ENCODE measurements at places on chromosomes 7 and 10.

DNA sequence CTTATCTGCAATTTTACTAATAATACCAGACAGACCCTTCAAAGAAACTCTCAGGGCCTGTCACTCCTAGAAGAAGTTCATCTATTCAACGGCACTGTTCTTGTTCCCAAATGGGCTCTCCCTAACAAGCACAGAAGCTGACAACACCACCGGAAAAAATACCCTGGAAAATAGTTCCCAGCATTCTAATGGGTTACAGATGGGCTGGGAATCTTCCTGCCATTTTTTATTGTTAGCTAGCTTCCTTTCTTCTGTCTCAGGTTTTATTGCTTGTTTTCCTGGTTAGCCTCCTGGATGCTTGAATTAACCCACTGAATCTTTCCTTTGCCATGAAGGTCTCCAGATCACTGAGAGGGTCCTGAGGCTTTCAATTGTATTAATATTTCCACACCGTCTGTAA, 689.8 kb upstream of the NRP1 start:
- peaks cover 4% of the 10 kb centered on the region for H3K27me3 ChIP-seq
- peak overlapping the region; percentile 98 for H3K27ac ChIP-seq
- peaks cover 6% of the 10 kb centered on the region for H3K36me3 ChIP-seq
- H3K4me3 ChIP-seq, result no peak overlapping the region
- DNase-seq, result no peak
- peaks cover 26% of the 10 kb centered on the region for H3K4me1 ChIP-seq

DNA sequence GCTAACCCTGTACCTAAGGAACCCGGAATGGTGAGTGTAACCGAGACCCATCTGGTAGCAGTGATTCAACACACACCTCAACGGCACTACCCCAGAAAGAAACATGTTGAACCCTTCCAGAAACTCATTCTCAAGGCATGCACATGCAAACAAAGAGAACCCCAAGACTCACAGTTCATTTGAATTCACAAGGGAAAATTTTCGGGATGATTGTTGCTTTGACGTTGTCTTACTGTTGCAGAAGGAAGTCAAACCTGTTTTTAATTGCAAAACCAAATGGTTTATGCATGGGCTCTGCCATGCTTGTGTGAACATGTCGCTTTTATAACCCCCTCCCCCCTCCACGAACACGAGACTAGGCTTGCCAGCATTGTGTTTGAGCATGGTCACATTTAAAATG, 539.7 kb downstream of the GATA3 start:
- H3K4me1 ChIP-seq, result no peaks in the 10 kb centered on the region
- peaks cover 35% of the 10 kb centered on the region for H3K27me3 ChIP-seq
- no peak overlapping the region for H3K4me3 ChIP-seq
- H3K36me3 ChIP-seq, result no peaks in the 10 kb centered on the region
- no peak for DNase-seq

- H3K27ac ChIP-seq, result peak overlapping the region; percentile 89
- DNase-seq, result no peak
- H3K27me3 ChIP-seq, result peaks cover 4% of the 10 kb centered on the region
- H3K4me1 ChIP-seq, result peaks cover 40% of the 10 kb centered on the region
Observed at GRCh38 chr10:76382381-76382851, 951.0 kb downstream of the LRMDA start.

DNA sequence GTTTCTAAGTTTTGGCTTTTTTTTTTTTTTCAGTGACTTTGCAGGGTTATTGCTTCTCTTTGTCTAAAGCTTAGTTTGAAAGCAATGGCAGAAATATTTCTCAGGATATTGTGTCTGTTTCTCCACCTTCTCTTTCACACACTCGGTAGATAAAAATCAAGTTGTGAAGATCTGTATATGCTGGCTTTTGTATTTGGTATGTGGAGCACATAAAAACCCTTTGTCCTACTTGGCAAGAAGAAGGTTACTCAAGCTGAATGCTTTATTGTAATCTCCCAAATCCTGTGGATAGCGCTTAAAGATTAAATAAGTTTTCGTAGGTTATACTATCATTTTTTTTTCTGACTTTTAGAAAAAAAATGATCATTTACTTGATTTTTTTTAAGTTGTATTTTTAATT, 172.4 kb downstream of the CDCA7L start:
- H3K27me3 ChIP-seq, result peaks cover 16% of the 10 kb centered on the region
- H3K36me3 ChIP-seq, result no peaks in the 10 kb centered on the region
- DNase-seq, result no peak
- no peak overlapping the region for H3K4me3 ChIP-seq

- peaks cover 5% of the 10 kb centered on the region for H3K27me3 ChIP-seq
- no peak for DNase-seq
- H3K4me1 ChIP-seq, result peaks cover 59% of the 10 kb centered on the region
- H3K36me3 ChIP-seq, result peaks cover 29% of the 10 kb centered on the region
- H3K27ac ChIP-seq, result no peak overlapping the region
Observed at GRCh38 chr10:93397020-93397419, 85.1 kb downstream of the MYOF start.

DNA sequence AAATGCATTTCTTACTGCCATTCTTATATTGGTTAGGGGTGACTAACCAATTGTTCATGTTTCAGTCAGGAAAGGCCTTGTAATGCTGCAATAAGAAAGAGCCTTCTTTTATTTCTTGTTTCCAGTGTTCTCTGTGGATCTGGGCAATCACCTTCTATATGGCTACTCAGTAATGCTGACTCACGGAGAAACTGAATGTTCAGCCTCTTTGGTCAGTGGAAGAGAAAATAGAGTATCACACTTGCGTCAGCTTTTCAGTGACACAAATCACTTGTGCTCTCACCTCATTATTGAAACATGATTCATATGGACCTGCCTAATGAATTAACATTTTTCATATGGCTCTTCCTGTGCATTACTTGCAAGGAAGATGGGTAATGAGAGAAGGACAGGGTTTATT, 243.9 kb upstream of the POT1 start:
- no peak overlapping the region for H3K4me3 ChIP-seq
- H3K4me1 ChIP-seq, result no peaks in the 10 kb centered on the region
- H3K27me3 ChIP-seq, result peaks cover 4% of the 10 kb centered on the region
- no peaks in the 10 kb centered on the region for H3K36me3 ChIP-seq

DNA sequence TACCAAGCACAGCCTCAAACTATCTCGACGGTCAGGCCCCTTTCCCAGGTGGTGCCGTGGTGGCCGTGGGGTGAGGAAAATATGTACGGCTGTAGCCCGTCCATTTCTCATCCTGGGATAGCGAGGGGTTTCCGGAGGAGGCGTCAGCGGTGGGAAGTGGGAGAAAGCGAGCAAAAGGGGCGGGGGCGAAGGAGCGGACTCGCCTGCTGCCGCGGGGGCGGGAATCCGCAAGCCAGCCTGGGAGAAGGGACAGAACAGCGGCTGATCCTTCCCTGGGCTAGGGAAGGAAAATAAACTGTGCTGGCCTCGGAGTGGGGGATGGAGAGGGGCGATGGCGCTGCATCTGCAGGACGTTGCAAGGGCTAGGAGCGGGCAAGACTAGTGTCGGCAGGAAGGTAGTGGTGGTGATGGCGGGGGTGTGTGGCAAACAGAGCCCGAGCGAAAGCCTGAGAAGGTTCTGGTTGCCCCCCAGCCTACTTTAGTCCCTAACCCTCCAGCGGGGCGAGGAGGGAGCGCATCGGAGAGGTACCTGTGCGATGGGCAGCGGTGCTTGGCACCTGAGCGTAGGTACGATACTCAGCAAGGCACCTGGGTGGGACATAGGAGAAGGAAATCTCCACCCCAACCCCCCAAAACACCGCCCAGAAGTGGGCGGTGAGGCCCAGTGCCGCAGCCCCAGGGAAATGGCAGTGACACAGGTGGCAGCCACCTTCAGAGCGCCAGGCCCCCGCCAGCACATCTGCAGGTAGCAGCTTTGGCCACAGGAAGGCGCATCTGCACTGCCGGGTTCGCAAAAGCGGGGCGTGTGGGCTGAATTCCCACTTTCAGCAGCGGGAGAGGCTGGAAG, 49.9 kb upstream of the STEAP1B start:
- peak overlapping the region; percentile 92 for H3K4me3 ChIP-seq
- H3K27me3 ChIP-seq, result peaks cover 38% of the 10 kb centered on the region
- H3K36me3 ChIP-seq, result no peaks in the 10 kb centered on the region
- DNase-seq, result peak; percentile 74
- H3K27ac ChIP-seq, result no peak overlapping the region

DNA sequence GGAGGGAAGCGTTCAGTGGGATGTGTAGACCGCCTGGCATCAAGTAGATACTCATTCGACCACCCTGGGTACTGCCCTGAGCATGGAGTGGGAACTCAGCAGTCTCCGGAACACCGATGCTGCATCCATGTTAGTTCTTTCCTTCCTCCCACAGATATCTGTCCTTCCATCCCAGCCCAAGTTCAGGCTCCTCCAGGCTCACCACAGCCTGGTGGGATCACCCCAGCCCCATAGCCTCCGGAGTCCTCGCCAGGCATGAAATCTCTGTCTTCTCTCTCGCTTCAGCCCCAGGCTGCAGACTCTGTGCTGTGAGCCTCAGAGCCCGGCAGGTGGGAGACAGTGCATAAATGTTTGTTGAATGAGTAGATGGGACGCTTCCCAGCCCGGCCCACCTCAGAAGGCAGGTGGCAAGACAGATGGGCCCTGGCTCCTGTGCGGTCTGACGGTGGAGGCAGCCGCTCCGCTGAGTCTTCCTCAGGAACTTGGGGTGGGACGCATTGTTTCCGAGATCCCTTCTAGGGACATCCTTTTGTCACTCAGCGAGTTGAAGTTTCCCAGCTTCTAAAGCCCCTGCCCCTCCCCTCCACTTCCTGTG, 42.9 kb downstream of the ELFN1 start:
- H3K36me3 ChIP-seq, result peaks cover 57% of the 10 kb centered on the region
- H3K4me1 ChIP-seq, result peaks cover 50% of the 10 kb centered on the region
- no peak for DNase-seq
- no peaks in the 10 kb centered on the region for H3K27me3 ChIP-seq
- no peak overlapping the region for H3K27ac ChIP-seq

GRCh38 chr7:27398851-27399250, 156.2 kb downstream of the EVX1 start:
- H3K27me3 ChIP-seq, result peaks cover 19% of the 10 kb centered on the region
- DNase-seq, result no peak
- H3K4me1 ChIP-seq, result peaks cover 28% of the 10 kb centered on the region
- no peak overlapping the region for H3K4me3 ChIP-seq
- no peaks in the 10 kb centered on the region for H3K36me3 ChIP-seq

GRCh38 chr10:59807629-59808620, 54.7 kb upstream of the MRLN start:
- no peak for DNase-seq
- H3K36me3 ChIP-seq, result peaks cover 69% of the 10 kb centered on the region
- no peak overlapping the region for H3K27ac ChIP-seq
- H3K4me3 ChIP-seq, result no peak overlapping the region
- H3K27me3 ChIP-seq, result no peaks in the 10 kb centered on the region

GRCh38 chr10:28426392-28427159, 106.3 kb upstream of the WAC start:
- H3K27me3 ChIP-seq, result peaks cover 2% of the 10 kb centered on the region
- H3K4me1 ChIP-seq, result no peaks in the 10 kb centered on the region
- no peaks in the 10 kb centered on the region for H3K36me3 ChIP-seq
- DNase-seq, result no peak
- H3K27ac ChIP-seq, result no peak overlapping the region
- H3K4me3 ChIP-seq, result no peak overlapping the region

DNA sequence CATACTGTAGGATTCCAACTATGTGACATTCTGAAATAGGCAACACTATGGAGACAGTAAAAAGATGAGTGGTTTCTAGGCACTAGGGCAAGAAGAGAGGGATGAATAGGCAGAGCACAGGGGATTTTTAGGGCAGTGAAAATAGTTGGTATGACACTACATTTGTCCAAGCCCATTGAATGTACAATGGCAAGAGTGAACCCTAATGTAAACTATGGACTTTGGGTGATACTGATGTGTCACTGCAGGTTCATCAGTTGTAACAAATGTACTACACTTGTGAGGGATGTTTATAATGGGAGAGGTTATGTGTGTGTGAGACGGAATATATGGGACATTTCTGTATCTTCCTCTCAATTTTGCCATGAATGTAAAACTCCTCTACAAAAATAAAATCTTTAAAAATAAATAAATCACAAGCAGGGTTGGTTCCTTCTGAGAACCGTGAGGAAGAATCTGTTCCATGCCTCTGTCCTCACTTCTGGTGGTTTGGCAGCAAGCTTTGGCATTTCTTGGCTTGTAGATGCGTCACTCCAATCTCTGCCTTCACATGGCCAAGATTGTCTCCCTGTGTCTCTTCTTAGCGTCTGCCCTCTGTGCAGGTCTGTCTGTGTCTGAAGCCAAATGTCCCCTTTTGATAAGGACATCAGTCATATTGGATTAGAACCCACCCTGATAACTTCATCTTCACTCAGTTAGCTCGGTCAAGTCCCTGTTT, 83.1 kb upstream of the AGBL3 start:
- no peak overlapping the region for H3K27ac ChIP-seq
- H3K36me3 ChIP-seq, result peaks cover 38% of the 10 kb centered on the region
- no peak for DNase-seq
- H3K27me3 ChIP-seq, result no peaks in the 10 kb centered on the region

GRCh38 chr10:120420421-120420820, 36.6 kb upstream of the PLPP4 start:
- peaks cover 22% of the 10 kb centered on the region for H3K27me3 ChIP-seq
- DNase-seq, result no peak
- H3K36me3 ChIP-seq, result no peaks in the 10 kb centered on the region
- H3K27ac ChIP-seq, result no peak overlapping the region
- no peak overlapping the region for H3K4me3 ChIP-seq

DNA sequence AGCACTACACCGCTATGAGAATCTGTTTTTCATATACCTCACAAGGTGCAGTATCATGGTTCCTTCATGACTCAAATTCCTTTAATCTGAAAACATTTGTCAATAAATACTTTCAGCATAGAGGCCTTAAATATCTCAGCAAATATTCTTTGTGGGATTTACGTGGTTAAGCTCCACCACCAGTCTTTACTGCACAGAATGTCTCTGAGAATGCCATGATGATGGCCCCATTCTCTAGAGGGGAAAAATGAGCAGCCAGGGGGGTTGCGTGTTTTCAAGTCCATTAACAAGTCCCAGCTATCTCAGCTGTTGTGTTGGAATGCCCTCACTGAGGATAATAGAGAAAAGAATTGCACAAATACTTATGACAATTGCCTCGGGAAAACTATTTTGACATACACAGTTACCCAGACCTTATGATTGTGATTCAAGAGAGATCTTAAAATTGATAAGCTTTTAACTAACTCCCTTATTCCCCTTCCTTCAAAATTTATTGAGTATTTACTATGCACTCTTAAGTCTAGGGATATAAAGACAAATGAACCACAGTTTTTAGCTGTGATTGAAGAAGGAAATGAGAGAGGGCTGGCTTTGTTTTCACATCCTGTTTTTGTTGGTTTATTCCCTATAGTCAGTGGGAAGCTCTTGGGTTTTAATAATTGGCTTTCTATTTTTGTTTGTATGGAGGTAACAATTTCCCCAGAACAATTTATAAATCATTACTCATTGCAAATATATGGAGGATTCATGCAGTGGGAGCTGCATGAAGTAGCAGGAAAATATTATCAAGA, 176.5 kb upstream of the VWC2 start:
- no peak overlapping the region for H3K27ac ChIP-seq
- no peak overlapping the region for H3K4me3 ChIP-seq
- no peaks in the 10 kb centered on the region for H3K4me1 ChIP-seq

- H3K36me3 ChIP-seq, result no peaks in the 10 kb centered on the region
- no peak overlapping the region for H3K4me3 ChIP-seq
- H3K27ac ChIP-seq, result no peak overlapping the region
- no peaks in the 10 kb centered on the region for H3K27me3 ChIP-seq
- no peak for DNase-seq
Observed at GRCh38 chr7:133409421-133409820, 156.5 kb downstream of the EXOC4 start.

Measured in nephron progenitor cell (in vitro differentiated cells).